ENCODE measurements at places on chromosomes 7 and 10.
A peak's percentile ranks its signal among the peaks of the same experiment; 100 is the strongest.

DNA sequence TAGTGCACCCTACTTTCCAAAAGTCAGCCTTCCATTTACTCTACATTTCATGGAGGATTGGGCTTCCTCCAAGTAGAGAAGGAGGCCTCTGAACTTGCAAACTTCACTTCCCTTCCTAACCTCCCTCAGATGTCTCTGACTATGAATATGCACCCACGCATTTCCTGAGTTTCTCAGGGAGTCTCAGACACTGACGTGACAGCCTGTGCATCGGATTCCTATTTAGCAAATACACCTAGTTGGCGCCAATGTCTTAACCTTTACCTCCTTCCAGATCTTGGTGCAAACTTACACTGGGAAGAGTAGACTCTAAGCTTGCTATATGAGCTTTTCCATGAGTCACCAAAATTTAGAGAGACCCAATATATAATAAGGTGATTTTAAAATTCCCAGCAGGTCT, 920.1 kb upstream of the AUTS2 start:
- no peak for DNase-seq

DNA sequence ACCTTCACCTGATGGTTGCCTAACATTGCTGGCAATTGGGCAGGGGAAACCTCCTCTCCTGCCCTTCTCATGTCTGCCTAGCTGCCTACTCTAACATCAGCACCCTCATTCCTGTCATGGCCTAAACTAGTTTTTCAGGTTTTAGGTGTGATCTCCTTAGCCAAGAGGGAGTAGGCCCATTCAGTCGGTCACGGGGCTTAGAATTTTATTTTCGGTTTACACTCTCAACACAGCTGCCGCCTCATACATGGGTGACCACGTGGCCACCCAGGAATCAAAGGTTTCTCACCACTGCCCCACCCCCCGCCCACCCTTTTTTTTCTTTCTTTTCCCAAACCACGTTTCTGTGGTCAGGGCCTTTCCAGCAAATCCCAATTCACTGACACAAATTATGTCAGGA, 97.2 kb downstream of the RALA start:
- DNase-seq, result peak; percentile 64

GRCh38 chr7:102387064-102387463, 9.1 kb upstream of the PRKRIP1 start:
- no peak for DNase-seq

GRCh38 chr7:81128011-81128410, 209.2 kb upstream of the SEMA3C start:
- DNase-seq, result no peak

DNA sequence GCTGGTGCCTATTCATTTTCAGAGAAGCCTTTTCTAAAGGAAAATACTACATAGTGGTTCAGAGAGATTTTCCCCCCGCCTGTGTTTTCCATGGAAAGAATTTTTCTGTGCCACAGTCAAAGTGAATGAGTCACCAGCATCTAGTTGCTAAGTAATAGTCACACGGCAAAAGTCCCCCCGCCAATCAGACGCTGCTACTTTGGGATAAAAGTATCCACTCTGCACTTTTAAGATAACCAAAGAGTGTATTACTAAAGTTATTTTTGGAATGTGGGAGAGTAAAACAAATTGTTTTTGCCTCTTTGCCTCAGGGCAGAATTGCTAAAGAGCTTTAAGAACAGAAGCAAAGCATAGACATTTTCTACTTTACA, 23.5 kb downstream of the ABLIM1 start:
- DNase-seq, result no peak

DNA sequence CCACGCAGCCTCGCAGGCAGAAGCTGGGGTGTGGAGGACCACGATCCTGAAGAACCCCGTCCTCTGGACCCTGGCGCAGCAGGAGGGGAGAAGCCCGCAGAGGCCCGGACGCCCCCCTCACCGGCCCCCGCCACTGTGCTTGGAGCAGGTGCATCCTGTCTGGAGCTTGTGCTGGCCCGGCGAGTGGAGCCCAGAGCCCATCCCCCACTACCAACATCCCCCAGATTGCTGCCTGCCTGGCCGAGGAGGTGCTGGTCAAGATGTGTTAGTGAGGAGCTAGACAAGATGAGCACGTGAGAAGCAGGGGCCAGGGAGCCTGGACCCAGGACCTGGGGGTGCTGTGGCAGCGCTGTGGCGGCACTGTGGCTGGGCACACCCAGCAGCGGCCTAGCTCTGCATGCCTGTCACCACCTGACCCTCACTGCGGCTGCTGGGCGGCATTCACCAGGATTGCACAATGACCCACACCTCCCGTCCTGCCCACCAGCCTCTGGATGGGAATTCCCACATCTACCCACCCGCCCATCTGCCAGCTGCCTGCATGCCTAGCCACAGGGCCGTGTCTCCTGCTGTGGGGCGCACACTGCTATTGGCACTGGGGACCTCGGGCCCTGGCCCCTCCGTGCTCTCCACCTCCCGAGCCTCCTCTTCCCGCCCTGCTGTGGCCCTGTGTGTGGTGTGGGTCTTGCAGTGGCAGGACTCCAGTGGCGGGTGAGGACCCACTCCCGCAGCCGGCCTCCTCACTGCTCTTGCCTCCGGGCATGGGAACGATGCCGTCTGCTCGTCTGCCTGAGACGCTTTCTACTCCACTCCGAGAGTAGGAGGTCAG, 11.8 kb downstream of the GPR146 start:
- no peak for DNase-seq

DNA sequence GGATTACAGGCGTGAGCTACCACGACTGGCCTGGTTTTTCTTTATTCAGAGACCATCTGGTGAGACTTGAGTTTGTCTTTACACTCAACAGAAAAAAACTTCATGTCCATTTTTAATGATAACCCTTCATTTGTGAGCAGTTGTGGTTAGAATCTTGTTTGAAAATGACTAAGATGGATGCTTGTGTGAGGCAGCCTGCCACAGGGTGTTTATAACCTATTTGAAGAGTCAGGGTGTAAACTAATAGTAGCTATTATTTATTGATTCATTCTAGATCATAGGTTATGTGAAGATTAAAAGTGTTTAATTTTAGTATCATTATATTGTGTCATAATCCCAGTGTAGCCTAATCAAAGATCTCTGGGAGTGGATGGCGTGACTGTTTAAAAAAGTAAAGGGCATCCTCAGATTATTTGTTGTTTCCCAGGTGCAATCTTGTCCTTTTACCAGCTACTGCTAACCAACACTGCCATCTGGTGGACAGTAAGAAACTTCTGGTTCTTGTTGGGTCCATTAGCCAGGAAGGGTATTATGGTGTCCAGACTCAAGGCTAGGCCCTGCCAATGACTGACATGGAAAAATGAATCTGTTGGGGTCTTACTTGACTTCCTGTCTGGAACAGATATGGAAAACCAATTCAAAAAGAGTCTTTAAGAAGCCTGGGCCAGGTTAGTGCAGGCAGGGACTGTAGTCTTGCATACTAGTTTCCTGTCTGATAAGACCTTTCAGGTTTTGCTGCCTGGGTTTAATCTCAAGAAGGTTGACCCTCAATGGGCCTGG, 24.9 kb downstream of the NRBF2 start:
- DNase-seq, result peak; percentile 45
